Stimulated activated CD8-positive, alpha-beta memory T cell treated with anti-CD3 and anti-CD28 coated beads, Interleukin-7, amount 100 ng/mL, for 1 hour (primary cell): ENCODE measurements at places on chromosomes 7 and 10.

- peak; percentile 47 for DNase-seq
Measured at GRCh38 chr7:5296611-5297226, 14.0 kb downstream of the SLC29A4 start.

GRCh38 chr10:78309536-78310237, 276.0 kb downstream of the RPS24 start:
- DNase-seq: no peak

- DNase-seq: no peak
Measured at GRCh38 chr7:40135317-40135610, 459 bp downstream of the SUGCT start.

GRCh38 chr10:121452581-121452980, 145.7 kb downstream of the FGFR2 start:
- no peak for DNase-seq

DNA sequence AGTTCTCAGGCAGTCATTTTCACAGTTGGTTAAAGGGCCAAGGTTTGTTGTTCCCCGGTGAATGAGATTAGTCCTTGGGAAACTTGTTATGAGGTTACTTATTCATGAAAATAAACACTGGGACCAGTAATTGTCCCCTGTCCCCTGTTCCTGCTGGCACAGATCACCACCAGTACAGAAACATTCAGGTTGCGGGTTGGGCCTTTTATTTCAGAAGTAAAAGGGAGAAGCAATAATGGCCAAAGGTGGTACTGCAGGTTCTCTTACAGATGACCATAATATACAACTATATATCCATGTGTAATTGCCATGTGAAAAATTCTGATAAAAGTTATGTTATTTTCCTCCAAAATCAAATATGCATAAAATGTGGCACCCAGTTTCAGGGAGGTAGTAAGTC, 442.0 kb downstream of the SORCS1 start:
- no peak for DNase-seq

- DNase-seq: no peak
Measured at GRCh38 chr7:51255536-51256208, 60.9 kb downstream of the COBL start.

DNA sequence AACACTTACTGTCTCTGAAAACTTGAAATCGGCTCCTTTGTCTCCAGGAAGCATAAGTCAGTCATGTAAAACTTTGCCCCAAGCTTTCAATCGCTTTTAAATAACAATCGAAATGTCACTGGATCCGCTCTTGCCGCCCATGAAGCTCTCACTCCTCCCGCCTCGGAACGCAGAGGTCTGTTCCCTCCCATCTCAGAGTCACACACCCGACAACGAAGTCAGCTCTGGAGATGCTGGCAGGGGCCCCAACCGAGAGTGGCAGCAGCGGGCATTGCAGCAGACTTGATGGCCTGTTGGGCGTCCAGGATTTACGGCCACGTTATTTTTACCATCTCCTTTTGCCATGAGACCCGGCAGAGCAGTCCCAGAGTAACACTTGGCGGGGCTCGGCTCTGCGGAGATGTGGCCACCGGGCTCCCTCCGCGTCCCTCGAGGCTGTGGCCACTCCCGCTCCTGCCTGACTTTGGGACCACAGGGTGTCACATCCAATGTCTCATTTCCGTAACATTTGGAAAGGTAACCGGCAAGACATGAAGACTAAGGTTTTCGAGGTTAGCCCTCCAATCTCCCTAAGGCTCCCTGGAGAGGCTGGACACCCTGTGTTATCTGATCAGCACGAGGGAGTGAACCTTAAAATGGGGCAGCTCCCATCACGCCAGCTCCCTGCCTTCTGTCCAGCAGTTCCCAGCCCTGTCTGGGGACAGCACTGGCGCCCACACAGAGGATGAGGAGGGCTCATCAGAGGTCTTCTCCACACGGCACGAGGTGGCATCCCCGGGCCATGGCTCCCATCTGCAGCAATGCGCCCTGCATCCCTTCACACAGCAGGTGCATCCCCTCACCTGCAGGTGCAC, 62.8 kb upstream of the ADGRA1 start:
- no peak for DNase-seq

DNA sequence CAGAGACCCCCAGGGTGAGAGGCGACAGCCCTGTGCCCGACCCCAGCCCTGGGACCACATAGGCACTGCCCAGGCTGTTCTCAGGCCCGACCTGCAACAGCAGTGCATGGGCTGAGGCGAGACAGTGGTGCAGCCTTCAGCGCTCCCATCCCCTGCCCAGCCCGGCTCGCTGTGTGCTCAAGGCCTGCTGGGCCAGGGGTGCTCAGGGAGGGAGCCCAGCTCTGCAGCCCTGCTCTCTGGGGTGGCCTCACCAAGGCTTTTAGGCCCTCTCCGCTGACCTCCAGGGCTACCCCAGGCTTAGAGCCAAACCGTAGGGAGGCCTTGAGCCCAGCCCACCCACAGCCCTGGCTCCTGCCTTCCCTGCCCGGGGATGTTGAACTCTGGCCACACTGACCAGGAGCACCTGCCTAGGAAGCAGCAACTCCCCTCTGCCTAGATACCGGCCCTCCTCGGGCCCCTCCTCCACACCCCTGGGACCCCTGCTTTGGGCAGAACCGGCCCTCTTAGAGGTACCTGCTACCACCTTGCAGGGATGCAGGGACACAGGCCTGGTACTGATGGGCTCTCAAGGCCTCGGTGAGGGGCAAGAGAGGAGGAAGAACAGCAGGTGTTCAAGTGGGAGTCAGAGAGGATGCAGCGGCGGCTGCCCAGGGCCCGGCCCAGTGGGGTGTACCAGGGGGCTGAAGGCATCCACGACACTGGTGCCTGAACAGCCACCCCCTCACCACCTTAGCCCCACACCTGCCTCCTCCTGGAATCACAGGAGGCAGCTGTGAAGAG, 231.5 kb downstream of the ELFN1 start:
- DNase-seq: no peak

GRCh38 chr7:106430535-106431455, 146.0 kb upstream of the NAMPT start:
- DNase-seq: no peak

- no peak for DNase-seq
Measured at GRCh38 chr7:129067943-129068548, 13.1 kb upstream of the TNPO3 start.

- DNase-seq: no peak
Measured at GRCh38 chr7:40883826-40884225, 749.0 kb downstream of the SUGCT start.

GRCh38 chr10:26829810-26830515, 30.8 kb downstream of the ABI1 start:
- no peak for DNase-seq

DNA sequence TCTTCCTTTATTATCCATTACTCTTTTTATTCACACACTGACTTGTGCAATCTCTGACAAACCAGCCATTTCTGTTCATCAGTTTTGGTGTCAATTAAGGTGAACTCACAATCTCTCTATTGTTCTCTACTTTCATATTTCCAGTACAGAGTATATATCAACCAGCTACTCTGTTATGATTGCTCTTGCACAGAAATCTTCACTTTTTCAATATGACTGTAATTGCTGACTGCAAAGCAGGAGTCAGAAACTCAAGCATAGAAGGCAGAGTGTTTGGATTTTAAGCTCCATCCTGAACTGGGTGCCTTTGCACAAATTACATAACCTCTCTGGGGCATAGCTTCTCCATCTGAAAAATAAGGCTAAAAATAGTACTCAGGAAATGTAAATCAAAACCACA, 1042.0 kb downstream of the GRM8 start:
- no peak for DNase-seq

- no peak for DNase-seq
Measured at GRCh38 chr7:137818036-137818435, 28.7 kb downstream of the DGKI start.

GRCh38 chr10:129122846-129123245, 344.2 kb upstream of the MGMT start:
- no peak for DNase-seq

DNA sequence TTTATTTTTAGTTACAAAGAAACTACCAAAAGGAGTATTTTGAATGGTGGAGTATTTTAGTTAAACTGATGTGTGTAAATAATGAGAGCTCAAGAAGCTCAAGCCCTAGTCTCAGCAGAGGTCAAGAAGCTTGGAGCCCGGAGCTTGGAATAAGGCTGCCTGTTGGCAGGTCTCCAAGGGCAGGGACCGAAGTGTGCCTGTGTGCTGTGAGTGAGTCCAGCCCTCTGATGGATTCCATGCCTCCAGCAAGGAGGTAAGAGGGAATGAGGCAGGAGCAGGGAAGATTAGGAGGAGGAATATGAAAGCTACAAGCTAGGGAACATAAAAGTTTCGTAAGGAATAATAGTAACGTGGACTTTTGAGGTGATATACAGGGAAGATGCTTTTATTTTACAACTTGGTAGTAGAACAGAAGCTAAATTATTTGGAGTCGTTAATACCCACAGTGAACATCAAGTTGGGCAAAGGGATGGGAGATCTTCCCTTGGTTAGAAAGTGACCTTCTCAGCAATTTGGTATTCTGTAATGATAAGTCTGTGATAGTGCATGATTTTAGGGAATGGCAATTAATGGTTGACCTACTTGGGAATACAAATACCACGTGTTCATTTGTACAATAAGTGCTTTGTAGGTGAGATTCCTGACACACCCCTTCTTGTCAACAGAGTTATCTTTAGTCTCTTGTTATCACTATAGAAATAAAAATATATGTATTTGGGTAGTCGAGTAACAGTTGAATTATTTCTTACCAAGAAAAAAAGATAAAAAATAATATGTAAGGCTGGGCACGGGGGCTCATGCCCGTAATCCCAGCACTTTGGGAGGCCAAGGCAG, 4.6 kb downstream of the SEC23IP start:
- DNase-seq: no peak

GRCh38 chr7:28990200-28990960, 32.2 kb upstream of the TRIL start:
- DNase-seq: no peak

- no peak for DNase-seq
Measured at GRCh38 chr7:75955331-75955955, 39.0 kb downstream of the TMEM120A start.

- DNase-seq: no peak
Measured at GRCh38 chr10:9786576-9786975, 1231.1 kb upstream of the CELF2 start.

GRCh38 chr7:131011976-131012375, 278.0 kb upstream of the KLF14 start:
- no peak for DNase-seq

DNA sequence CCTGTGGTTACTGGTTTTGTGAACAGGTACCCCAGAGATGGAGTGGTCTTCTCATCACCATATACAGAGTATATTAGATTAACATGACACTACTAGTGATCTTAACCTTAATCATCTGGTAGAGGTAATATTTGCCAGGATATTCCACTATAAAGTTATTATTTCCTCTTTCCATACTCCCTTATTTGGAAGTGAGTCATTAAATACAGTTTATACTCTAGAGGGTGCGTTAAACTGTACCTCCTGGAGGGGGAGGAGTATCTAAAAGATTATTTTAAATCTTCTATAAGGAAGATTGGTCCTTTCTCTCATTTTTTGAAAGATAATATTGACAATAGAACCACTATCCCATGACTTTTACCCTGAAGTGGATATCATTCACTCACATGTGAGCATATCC, 85.4 kb downstream of the THSD7A start:
- DNase-seq: no peak

DNA sequence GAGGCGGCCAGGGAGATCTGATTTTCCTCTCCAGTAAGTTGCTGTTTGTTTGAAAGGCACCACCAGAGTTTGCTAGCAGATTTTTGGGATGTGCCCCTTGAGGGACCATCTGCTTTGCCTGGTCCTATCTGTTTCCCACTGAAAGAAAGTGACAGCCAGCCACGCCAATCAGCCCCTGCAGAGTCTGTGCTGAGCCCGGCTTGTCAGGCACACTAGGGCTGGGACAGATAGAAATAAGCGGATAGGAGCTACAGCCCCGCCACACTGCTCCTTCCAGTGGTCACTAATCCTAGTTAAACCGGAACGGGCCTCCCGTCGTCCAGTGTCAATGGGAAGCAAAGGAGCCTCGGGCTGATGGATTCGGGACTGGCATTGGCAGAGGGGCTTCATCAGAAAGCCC, 161.9 kb upstream of the PRR15 start:
- no peak for DNase-seq

- no peak for DNase-seq
Measured at GRCh38 chr10:124105045-124105444, 11.6 kb upstream of the CHST15 start.

- DNase-seq: no peak
Measured at GRCh38 chr7:154931906-154932305, 71.0 kb downstream of the PAXIP1 start.

- no peak for DNase-seq
Measured at GRCh38 chr7:42953994-42954393, 21.8 kb downstream of the MRPL32 start.

DNA sequence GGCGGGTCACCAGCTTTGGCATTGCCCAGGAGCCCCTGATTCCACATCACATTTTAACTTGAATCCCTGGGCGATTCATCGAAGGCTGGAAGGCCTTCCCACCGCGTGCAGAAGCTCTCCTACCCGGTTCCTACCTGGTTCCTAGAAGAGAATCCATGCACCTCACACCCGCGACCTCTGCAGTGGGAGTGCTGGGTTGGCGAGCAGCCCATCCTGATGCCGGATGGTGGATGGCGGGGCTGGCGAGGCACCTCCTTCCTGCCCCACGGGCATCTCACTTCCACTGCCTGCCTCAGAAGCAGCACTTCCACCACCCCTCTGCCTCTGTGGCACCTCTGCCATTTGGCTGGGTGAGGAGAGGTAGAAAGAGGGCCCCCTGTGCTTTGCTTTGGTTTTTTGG, 32.0 kb downstream of the NUB1 start:
- DNase-seq: no peak

DNA sequence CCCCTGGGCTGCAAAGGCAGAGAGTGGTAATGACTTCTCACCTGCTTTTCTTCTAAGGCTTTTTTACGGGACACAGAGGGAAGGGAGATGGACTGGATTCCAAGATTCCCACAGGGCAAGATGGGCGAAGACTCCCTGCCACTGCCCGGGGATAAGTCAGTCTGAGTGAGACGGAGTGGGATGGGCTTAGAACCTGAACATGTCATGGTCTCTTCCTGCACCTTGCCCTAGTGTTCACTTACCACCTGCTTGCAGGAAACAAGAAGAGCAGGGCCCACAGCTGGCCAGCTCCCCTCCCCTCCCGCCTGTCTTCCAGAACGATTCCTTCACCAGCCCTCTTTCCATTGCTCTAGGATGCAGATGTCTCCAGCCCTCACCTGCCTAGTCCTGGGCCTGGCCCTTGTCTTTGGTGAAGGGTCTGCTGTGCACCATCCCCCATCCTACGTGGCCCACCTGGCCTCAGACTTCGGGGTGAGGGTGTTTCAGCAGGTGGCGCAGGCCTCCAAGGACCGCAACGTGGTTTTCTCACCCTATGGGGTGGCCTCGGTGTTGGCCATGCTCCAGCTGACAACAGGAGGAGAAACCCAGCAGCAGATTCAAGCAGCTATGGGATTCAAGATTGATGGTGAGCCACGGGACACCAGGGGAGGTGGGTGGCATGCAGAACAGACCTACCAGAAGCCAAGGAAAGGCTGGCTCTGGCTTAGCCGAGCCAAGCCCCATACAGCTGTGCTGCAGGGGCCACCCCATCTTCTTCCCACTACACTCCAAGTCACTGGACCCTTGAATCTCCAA, 1.3 kb downstream of the SERPINE1 start:
- no peak for DNase-seq

GRCh38 chr10:123269017-123269552, 114.9 kb downstream of the BUB3 start:
- DNase-seq: no peak

GRCh38 chr7:104694710-104695109, 319.3 kb upstream of the KMT2E start:
- no peak for DNase-seq

GRCh38 chr7:48090095-48090805, 1.2 kb downstream of the UPP1 start:
- no peak for DNase-seq

GRCh38 chr7:51309361-51310130, 7.1 kb downstream of the COBL start:
- no peak for DNase-seq
